ENCODE measurements at places on chromosomes 5 and 9.

DNA sequence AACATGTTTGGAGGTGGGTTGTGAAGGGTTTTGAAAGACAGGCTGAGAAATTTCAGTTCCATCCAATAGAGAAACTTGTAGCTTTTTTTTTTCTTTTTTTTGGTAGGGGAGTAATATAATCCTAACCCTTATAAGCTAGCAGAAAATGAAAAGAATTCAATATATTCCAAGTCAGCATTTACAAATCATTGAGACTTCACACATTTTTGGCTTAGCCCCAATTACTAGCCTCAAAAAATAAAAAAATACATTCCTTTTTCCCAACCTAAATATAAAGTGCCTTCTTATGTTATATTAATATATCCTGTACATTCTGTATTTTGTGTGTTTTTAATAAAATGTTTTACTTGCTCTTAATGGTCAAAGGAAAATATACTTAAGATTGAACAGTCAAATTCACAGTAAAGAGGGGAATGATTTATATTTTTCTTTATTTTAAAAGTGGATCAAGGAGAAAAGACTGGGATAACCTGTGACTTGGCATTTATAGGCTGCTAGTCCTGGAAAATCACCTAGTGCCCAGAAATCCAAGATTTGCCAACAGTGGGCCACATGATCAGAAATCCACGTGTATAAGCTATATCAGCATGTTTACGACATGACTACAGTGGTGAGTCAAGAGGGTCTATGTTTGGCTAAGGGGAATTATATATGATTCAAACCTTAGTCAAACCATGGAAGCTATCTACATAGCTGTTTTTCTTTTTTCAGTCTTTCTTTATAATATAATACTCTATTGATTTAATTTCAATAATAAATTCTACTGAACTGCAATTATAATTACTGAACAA, 14.5 kb downstream of the HACD4 start:
- no peak for DNase-seq

DNA sequence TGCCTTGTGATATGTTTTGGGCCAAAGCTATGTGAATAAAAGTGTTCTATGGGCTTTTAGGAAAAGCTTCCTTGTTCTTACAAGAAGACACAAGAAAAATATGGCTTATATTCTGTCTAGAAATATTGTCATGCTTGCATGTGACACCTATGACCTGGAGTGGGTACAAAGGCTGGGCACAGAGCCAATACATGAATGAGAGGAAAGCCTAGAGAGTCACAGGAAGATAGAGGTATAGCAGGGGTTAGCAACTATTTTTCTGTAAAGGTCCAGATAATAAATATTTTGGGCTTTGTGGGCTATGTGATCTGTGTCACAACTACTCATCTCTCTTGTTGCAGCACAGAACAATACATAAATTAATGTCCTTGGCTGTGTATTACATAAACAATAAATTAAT, 196.6 kb upstream of the CD180 start:
- no peak for DNase-seq

GRCh38 chr5:151504006-151504405, 56.6 kb downstream of the SLC36A1 start:
- DNase-seq = no peak

- DNase-seq = no peak
Observed at GRCh38 chr5:180688330-180689070, 39.1 kb upstream of the FLT4 start.

DNA sequence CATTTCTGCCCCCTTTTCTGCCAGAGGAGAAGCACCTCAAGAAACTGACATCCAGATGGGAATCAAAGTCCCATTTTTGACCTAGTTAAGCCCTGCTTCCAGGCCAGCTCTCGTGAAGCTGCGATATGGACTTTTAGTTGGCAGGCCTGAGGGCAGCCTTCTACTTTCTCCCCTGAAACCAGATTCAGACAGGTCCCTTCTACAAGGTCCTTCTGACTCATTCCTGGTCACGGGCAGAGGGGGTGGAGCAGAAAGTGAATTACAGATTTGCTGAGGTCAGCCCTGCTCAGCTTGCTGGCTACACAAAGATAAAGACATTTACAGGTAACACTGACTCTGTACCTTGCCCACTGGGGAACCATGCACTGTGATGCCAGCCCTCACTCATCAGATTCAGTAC, 52.8 kb upstream of the TUT7 start:
- no peak for DNase-seq

- DNase-seq = no peak
Observed at GRCh38 chr9:89642789-89643188, 38.0 kb downstream of the GADD45G start.

GRCh38 chr5:59035681-59036080, 452.8 kb downstream of the RAB3C start:
- DNase-seq = no peak

- DNase-seq = no peak
Observed at GRCh38 chr9:4416467-4416866, 73.8 kb upstream of the SLC1A1 start.

GRCh38 chr5:91109634-91110033, 273.5 kb downstream of the ARRDC3 start:
- DNase-seq = no peak

GRCh38 chr9:78542491-78543181, 245.7 kb downstream of the PSAT1 start:
- no peak for DNase-seq

- DNase-seq = no peak
Observed at GRCh38 chr5:55547781-55548180, 13.0 kb upstream of the PLPP1 start.

GRCh38 chr5:168925160-168925559, 346.0 kb upstream of the PANK3 start:
- DNase-seq = no peak

GRCh38 chr9:137077010-137077747, at the start of gene UAP1L1:
TSS of gene UAP1L1 (plus strand) at chr9:137077517. CDS start at chr9:137077533, 16 bp downstream.
- no peak for DNase-seq

DNA sequence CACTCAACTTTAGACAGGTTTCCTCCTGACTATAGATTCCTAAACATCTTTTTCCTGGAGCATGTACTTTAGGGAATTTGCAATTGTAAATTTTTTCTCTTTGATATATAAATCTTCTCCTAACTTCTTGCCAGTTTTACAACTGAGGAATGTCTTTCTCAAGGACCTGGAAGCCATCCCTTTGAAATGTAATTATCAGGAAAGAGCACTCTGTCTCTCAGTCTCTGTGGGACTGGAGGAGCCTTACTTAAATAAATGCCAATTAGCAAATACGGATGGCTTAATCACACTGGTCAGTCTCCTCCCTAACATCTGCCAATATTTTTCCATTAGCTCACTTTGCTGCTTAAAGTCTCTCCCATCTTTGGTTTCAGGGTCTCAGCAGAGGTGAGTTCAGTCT, 344.3 kb upstream of the ARRDC3 start:
- DNase-seq = no peak

GRCh38 chr5:156350256-156350655, 23.3 kb downstream of the SGCD start:
- no peak for DNase-seq
